ENCODE measurements at places on chromosomes 2 and 18. TPM values are rescaled to one million over a fixed set of nuclear protein-coding genes. Genes with fewer than 3 reads are reported as not detected.

The HOXD9 gene
- polyA plus RNA-seq, result 0.83 TPM

DNA sequence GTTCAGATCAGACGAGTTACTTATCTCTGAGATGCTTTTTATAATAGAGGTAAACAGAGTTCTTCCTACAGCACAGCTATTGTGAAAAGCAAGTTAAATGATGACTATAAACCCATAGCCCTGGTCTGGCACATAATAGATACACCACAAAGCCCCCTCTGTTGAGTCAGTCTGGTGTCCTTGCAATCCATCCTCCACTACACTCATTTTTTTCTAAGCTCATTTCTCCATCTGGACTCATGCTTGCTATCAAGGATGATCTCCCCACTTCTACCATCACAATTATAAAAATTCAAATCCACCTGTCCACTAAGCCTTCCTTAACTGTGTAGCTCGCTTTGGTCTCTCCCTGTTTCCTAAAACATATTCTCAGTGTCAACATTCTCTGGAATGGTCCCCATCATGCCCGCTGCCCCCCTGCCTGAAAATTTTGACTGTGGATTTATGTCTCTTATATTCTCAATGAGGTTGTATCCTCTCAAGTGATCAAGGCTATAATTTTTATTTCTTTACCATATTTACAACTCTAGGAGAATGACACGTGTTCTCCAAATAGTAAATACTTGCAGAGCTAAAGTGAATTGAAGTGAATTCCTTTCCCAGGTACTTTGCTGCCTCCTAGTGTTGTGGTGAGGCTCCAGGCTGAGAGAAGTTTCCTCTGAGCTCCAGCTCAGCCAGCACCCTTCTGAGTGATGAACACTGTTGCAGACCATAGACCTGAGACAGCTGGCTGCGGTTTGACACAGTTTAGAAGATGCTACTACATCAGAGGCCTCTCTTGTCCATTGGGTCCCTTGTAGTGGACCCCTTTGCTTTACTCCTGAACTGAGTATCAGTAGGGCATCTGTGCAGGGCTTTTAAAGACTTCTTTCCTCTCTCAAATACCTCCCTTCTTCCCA, 108.7 kb downstream of the DPP10 start:
- peak; percentile 74 for DNase-seq

The ANKRD29 gene
- 69.8 TPM for polyA plus RNA-seq

The CXCR1 gene
- not detected for polyA plus RNA-seq

DNA sequence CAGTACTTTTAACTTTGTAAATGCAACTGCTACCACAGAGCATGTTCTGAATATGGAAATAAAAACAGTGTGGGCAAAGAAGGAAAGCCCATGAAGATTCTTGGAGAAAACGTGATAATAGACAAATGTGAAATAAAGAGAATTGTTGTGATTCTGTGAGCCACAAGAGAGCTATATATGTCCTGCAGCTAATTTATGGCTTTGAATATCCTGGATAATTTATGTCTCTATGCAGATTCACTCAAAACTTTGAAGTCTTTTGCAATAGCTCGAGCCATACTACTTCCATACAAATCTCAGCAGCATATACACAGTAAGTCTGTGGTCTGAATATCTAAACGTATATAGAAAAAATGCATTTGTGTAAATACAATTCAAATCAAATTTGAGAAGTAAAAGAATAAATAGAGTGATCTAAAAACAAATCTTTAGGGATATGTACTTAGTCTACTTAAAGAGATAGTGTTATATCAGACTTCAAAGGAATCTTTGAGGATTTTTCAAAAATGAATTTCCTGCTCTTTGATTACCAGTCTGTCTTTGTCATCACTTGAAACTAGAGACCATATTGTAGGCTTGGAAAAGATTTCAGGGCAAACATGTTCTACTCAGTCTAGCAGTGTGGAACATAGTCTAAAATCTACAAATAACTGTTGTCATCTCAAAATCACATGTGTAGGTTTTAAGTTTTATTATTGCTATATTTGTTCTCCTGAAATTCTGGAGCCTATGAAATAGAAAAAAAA, 107.1 kb downstream of the CSRNP3 start:
- no peak for DNase-seq

DNA sequence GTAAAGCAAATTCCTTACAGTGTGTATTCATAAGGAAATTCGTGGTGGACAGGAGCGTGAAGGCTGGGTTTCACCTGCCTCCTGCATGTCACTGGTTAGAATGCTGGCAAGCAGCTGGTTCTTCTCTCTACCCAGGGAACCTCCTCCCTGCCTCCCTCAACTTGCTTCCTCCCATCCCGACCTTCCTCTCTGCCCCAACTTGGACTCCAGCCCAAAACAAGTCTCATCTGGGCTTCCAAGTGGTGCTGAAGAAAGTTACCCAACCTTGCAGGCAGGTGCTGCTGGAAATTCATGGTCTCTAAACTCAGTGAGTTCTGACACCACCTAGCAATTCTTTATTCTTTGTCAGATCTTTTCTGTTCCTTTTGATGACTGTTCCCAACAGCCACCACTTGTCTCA, 184.5 kb downstream of the BCL2 start:
- DNase-seq, result no peak

GRCh38 chr2:32482471-32482870, 125.6 kb downstream of the BIRC6 start:
- DNase-seq, result no peak

- peak; percentile 47 for DNase-seq
These were observed 209.4 kb upstream of the SP5 start for GRCh38 chr2:170505631-170506275.

The MERTK gene
- polyA plus RNA-seq, result 19.0 TPM

DNA sequence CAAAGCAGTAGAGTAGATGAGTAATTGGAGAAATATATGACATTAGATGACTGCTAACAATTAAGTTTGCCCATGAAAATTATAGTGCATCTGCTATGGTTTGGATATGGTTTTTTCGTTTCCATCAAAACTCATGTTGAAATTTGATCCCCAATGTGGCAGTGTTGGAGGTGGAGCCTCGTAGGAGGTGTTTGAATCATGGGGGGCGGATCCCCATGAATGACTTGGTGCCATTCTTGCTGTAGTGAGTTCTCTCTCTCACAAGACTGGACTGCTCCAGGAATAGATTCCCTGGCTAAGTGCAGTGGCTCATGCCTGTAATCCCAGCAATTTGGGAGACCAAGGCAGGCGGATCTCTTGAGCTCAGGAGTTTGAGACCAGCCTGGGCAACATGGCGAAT, 9.7 kb upstream of the CUL3 start:
- no peak for DNase-seq

The POTEC gene
- 0.03 TPM for polyA plus RNA-seq

DNA sequence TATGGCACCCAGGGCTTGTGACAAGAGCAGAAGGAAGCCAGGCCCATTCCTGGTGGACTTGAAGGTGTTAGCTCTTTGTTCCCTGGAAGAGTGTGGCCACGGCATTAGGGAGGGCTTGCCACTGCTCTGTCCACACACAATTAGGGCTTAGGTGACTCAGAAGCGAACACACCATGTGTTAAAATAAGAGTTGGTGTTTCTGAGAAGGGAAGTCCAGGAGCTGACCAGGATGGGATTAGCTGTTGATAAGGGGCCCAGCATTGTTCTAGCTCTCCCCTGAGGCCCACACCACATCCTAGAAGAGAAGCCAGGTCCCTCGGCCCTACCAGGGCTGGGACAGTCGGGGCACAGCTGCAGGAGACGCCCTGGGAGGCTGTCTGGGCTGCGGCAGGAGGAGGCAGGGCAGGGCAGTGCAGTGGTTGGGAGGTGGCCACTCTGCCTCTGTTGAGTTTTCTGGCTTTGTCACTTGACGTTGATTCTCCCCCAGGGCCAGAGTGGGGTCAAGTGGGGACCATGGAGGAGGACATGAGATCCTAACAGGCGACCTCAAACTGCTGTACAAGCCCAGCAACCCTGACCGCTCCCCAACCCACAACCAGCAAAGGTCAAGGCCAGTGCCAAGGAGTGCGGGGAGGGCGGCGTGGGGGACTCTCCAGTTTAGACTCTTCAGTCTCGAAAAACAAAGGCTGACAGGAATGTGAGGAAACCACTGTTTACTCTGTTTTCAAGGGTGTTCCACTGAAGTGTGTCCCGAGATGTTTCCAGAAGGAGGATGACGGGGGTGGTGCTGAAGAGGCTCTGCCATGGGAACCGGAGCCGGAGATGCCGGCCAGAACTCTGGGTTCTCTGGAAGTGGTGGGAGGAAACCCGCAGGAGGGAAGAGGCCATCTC, 16.8 kb downstream of the GNLY start:
- DNase-seq, result peak; percentile 78

DNA sequence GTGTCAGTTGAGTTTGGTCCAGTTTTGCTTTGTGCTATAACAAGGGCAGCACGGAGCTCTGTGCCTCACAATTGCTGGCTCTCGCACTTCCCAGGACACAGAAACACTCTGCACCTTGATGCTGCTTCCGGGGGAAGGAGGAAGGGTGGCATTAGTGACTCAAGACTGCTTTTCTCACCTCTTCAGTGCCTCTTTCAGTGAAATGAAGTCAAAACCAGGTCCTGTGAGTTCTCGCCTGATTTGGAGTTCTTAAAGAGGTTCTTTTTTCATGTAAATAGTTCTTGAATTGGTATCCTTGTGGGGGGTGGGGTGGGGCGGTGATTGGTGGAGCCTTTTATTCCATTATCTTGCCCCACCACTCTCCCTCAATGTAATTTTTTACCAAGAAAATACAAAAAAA, 91.5 kb upstream of the MYT1L start:
- DNase-seq, result no peak

GRCh38 chr2:40431600-40431955, 20.3 kb downstream of the SLC8A1 start:
- DNase-seq, result no peak

DNA sequence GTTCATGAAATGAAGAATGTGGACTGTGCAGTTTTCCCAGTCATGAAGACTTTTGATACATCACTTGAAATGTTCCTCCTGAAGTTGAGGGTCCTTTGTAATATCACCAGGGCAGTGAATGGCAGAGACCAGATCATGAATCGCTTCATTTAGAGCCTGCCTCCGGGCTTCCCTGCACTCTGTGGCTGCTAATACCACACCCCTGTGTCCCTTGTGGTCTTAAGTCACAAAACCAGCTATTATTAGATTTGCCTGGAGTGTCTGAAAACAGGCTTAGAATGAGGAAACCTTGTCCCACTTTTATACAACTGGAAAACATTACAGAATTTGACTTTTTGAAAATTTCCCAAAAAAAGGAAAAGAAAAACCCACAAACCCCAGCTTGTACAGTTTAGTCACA, 147.9 kb downstream of the MGAT5 start:
- DNase-seq, result no peak

DNA sequence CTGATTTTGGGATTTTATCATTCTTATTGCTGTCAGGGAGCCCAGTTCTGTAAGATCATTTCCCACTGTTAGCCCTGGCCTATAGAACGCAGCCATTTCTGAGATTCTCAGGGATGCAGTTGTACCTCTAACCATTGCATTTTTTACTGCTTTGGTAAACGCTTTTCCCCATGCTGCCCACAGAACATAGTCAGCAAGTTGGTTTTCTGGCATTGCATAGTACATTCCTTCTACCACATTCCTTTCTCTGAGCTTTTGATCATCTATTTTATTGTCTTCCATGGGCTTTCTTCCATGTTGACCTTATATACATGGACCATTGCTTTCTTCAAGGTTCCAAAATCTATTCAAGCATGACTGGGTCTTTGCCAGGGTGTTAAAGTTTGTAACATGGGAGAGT, 86.8 kb upstream of the ST6GAL2 start:
- no peak for DNase-seq

GRCh38 chr2:177730363-177730762, 337.8 kb downstream of the AGPS start:
- DNase-seq, result no peak

- no peak for DNase-seq
These were observed 252.1 kb downstream of the LDLRAD4 start for GRCh38 chr18:13470516-13471197.

GRCh38 chr2:189232759-189233406, 53.3 kb upstream of the COL5A2 start:
- no peak for DNase-seq

The GRHL1 gene
- polyA plus RNA-seq, result 4.6 TPM

- no peak for DNase-seq
These were observed 2.1 kb downstream of the PPP3R1 start for GRCh38 chr2:68250196-68250595.

DNA sequence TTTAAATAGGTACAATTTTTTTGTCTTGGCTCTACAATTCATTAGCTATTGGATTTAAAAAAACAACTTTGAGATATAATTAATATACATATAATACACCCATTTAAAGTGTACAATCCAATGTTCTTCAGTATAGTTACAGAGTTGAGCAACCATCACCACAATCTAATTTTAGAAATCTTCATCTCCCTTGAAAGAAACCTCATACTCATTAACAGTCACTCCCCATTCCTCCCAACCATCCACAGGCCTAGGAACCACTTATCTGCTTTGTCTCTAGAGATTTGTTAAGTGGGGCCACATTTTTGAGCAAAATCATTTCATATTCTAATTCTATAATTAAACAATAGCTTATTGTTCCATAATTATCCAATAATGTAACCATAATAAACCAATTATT, 32.6 kb downstream of the MRPL33 start:
- DNase-seq, result no peak

The DAPL1 gene
- 0.44 TPM for polyA plus RNA-seq

The ELP2 gene
- 144 TPM for polyA plus RNA-seq

The SYT4 gene
- 0.73 TPM for polyA plus RNA-seq

DNA sequence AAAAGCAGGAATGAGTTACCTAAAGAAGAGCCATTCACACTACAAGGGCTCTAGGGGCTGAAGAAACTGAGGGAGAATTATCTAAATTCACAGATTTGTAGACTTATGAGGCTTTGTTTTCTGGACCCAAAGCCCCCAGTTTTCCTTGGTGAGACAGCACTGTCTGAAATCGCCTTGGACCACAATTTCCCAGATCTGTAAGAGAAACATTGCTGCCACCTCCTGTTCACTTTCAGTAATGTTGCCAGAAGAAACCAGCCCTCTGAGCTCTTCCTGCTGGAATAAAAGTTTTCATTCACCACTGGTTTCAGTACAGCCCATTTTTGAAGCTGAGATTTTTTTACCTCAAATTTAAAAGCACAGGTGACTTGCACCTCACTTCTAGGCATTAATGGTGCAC, 169.2 kb downstream of the CDH20 start:
- DNase-seq, result peak; percentile 62

The KLHL41 gene
- polyA plus RNA-seq, result 1.4 TPM

The PMAIP1 gene
- polyA plus RNA-seq, result 2.3 TPM

DNA sequence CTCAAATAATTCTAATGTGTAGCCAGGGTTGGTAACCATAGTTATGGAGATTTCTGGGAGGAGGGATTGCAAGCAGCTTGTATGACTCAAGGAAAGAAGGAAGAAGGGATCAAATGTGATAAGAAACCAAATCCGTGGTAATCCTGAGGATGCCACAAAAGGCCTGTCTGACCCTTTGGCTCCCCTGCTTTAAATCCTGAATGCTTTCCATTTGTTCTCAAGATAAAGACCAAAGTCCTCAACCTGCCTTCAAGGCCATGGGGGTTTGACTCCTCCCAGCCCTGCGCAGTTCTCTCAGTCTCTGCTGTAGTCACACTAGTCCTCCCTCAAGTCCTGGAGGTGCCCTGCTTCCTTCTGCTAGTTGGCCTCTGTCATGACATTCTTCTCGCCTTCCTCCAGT, 74.0 kb downstream of the SUMO1 start:
- no peak for DNase-seq

GRCh38 chr2:8118940-8119781, 562.7 kb upstream of the ID2 start:
- no peak for DNase-seq

Measured in left lung (tissue), 14 donors.